Stimulated activated naive B cell treated with anti-CD40 and anti-IgM and Interleukin-4, amounts not matched to agents 10 μg/mL and 1 μg/mL and 100 μg/mL, for 72 hours (primary cell): ENCODE measurements at places on chromosomes 16 and 17.

- peaks cover 25% of the 10 kb centered on the region for H3K4me1 ChIP-seq
- peaks cover 12% of the 10 kb centered on the region for H3K36me3 ChIP-seq
- no peaks in the 10 kb centered on the region for H3K27me3 ChIP-seq
- H3K4me3 ChIP-seq = no peak overlapping the region
- no peak for DNase-seq
Measured at GRCh38 chr16:14125000-14125681, 54.0 kb downstream of the MRTFB start.

DNA sequence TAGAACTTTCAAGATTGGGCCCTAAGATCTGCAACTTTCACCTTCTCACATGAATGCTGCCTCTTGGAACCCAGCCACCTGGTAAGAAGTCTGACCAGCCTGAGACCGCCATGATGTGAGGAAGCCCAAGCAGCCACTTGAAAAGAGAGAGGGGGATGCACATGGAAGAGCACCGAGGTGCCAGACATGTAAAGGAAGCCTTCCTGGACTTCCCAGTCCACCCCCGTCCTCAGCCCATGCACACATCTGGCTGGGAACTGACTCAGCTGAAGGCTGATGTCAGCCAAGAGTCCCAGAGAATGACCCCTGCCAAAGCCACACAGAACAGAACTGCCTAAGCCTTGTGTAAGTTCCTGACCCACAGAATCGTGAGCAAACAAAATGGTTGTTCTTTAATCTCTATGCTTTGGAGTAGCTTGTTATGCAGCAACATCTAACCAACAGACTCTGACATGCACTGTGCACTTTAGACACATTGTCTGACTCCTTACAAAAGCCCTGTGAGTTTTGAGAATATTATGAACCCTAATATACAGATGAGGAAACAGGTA, 86.7 kb downstream of the RMI2 start:
- no peak overlapping the region for H3K4me3 ChIP-seq
- no peak for DNase-seq
- peaks cover 4% of the 10 kb centered on the region for H3K36me3 ChIP-seq
- H3K4me1 ChIP-seq = no peaks in the 10 kb centered on the region
- no peaks in the 10 kb centered on the region for H3K27me3 ChIP-seq

GRCh38 chr16:3983081-3983520, 102.6 kb upstream of the CREBBP start:
- DNase-seq = peak; percentile 23
- H3K27ac ChIP-seq = peak overlapping the region; percentile 63
- H3K4me3 ChIP-seq = peak overlapping the region; percentile 38
- H3K27me3 ChIP-seq = peaks cover 8% of the 10 kb centered on the region
- H3K4me1 ChIP-seq = peaks cover 9% of the 10 kb centered on the region

- H3K27me3 ChIP-seq = no peaks in the 10 kb centered on the region
- no peak overlapping the region for H3K4me3 ChIP-seq
- H3K27ac ChIP-seq = no peak overlapping the region
- H3K36me3 ChIP-seq = peaks cover 56% of the 10 kb centered on the region
Measured at GRCh38 chr17:76090517-76091129, 11.6 kb downstream of the ZACN start.

GRCh38 chr17:36690190-36690589, 88.8 kb downstream of the MRM1 start:
- H3K4me3 ChIP-seq = no peak overlapping the region
- peaks cover 3% of the 10 kb centered on the region for H3K4me1 ChIP-seq
- H3K27me3 ChIP-seq = peaks cover 20% of the 10 kb centered on the region
- no peak for DNase-seq
- no peak overlapping the region for H3K27ac ChIP-seq
- H3K36me3 ChIP-seq = no peaks in the 10 kb centered on the region

DNA sequence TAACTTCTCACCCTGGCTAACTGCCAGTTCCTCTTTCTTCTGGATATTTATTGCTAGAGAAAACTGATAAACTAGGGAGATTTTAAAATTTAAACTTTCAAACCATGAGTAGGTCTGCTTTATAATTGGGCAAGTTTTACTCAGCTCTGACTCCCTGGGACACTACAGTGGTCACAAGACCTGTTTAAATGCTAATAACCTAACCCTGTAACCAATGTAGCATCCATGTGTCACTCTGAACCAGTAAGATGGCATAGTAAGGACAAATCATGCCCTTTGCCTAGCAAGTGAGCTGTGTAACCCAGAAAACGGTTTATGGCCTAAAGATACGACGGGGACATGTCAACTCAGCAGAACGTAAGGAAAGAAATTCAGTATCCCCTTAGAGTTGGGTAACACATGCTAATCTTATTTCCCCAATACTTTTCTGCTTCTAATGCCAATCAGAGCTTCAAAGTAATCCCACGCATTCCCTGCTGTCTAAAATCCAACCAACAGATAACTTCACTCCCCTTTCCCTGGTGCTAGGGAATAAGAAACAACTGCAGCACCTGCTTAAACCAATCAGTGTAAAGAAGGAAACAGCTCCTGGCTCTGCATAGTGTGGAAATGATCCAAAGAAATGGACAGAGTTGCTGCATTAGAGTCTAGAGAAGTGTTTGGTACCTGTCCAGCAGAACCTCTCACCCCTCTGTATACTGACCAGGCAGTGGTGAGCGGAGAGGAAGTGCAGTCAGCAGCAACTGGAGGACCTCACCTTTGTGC, 85.7 kb downstream of the NCOR1 start:
- DNase-seq = no peak
- H3K36me3 ChIP-seq = peaks cover 47% of the 10 kb centered on the region
- no peaks in the 10 kb centered on the region for H3K4me1 ChIP-seq

GRCh38 chr16:75296606-75297005, 45.2 kb upstream of the BCAR1 start:
- H3K36me3 ChIP-seq = peaks cover 81% of the 10 kb centered on the region
- H3K4me1 ChIP-seq = no peaks in the 10 kb centered on the region
- no peak overlapping the region for H3K4me3 ChIP-seq
- peaks cover 13% of the 10 kb centered on the region for H3K27me3 ChIP-seq
- DNase-seq = no peak

DNA sequence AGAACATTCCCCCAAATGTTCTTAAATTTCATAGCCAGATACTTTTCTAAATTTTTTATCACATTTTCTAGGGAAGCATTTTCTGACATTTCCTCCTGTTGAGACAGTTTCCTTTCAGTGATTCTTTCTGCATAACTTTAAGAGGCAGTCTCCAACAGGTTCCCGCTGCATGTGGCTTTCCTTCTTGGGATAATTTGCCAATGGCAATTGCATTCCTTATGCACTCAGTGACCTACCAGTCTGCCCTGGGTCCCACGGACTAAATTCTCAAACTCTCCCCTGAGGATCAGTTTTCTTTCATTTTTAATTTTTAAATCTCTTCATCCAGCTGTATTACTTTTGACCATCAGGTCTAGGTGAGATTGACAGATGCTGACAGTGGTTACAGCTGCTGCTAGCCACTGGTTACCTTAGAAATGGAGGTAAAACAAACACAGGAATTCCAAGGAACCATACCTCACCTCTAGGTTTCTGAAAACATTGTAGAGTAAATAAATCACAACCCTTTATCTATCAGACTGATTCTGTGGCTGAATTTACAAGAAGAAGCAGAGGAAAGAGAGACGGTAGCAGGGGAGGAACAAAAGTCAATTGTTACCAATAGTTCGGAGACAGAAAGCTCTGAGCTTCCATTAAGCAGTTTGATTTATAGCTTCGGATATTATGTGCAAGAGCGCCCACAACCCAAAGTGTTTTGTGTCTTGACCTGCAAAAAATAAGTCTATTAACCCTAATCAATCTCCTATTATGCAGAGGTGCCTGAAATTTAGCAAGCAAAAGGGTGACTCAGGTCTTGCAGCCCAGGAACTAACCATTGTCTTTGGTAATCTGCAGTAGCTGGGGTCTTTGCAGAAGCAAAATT, 216.0 kb downstream of the PMP22 start:
- DNase-seq = no peak
- H3K27me3 ChIP-seq = peaks cover 34% of the 10 kb centered on the region
- no peak overlapping the region for H3K4me3 ChIP-seq
- H3K27ac ChIP-seq = no peak overlapping the region
- H3K36me3 ChIP-seq = no peaks in the 10 kb centered on the region

GRCh38 chr17:78641243-78641642, 64.0 kb upstream of the DNAH17 start:
- H3K27me3 ChIP-seq = peaks cover 6% of the 10 kb centered on the region
- H3K4me1 ChIP-seq = peaks cover 14% of the 10 kb centered on the region
- H3K36me3 ChIP-seq = peaks cover 7% of the 10 kb centered on the region
- no peak for DNase-seq
- no peak overlapping the region for H3K4me3 ChIP-seq

DNA sequence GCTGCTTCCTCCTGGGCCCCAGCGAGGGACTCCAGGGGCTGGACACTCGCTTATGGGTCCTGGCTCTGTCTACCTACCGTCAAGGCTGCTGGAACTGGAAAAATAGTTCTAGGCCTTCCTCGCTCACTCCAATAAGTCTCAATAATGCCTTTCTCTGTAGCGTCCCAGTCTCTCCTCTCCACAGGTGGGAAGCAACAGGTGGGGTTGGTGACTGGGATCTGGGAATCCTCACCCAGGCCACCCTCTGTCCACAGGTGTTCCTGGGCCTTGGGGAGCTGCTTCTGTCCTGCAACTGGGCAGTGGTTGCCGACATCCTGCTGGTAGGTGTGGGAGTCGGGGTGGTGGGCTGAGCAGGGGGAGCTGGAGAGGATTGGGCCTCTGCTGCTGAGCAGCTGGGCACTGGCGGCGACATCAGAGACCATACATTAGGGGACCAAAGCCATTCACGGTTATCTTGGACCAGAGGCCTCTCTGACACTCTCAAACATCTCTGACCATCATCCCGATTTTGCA, 20.3 kb upstream of the SPNS2 start:
- peaks cover 2% of the 10 kb centered on the region for H3K36me3 ChIP-seq
- H3K4me3 ChIP-seq = no peak overlapping the region
- H3K4me1 ChIP-seq = peaks cover 10% of the 10 kb centered on the region
- no peak overlapping the region for H3K27ac ChIP-seq
- peaks cover 8% of the 10 kb centered on the region for H3K27me3 ChIP-seq

DNA sequence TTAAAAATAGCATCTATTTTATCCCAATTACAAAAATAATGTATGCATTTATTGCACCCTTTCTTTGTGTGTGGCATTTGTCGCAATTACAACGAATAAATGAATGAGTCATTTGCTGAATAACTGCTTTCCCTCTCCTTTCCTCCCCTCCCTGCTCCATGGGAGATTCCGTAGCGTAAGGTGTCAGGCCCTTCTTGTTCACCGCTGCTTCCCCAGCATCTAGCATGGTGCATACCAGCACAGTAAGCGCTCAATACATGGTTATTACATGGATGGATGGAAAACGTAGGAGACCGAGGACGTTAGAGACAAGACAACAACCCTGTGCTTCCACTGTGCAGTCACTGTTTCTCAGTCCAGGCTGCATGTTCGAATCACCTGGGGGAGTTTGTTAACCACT, 336.0 kb upstream of the EEF2KMT start:
- H3K36me3 ChIP-seq = no peaks in the 10 kb centered on the region
- DNase-seq = no peak
- H3K4me3 ChIP-seq = no peak overlapping the region
- H3K4me1 ChIP-seq = no peaks in the 10 kb centered on the region

DNA sequence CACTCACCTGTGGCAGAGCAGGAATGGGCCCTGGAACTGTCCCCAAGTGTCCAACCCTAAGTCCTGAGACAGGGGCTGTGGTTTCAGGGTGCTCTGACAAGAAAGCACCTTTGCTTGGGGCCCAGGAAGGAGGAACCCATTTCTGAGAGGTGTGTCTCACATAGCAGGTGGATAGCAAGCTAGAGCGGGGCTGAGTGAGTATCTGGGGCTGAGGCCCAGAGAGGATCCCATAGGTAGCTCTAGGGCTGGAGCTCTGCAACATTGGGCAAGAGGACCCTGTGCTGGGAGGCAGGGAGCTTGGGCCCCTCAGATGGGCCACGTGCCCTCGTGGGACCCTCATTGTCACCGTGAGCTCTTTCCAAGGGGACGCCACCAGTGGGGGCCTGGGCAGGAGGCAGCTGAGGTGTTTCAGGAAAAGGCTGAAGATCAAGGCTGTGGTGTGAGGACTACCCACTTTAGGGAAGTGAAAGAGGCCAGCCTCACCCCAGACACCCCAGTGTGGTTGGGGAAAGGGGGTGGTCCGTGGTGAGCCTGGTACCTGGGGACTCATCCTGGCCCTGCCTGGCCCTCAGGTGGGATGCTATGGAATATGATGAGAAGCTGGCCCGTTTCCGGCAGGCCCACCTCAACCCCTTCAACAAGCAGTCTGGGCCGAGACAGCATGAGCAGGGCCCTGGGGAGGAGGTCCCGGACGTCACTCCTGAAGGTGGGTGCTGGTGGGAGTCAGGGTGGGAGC, 5.3 kb downstream of the DEF8 start:
- DNase-seq = peak; percentile 57
- peak overlapping the region; percentile 69 for H3K27ac ChIP-seq
- peak overlapping the region; percentile 45 for H3K4me3 ChIP-seq
- H3K4me1 ChIP-seq = peaks cover 87% of the 10 kb centered on the region
- peaks cover 30% of the 10 kb centered on the region for H3K36me3 ChIP-seq

GRCh38 chr16:62967163-62967562, 930.9 kb upstream of the CDH8 start:
- no peaks in the 10 kb centered on the region for H3K4me1 ChIP-seq
- no peaks in the 10 kb centered on the region for H3K27me3 ChIP-seq

GRCh38 chr16:68267612-68268405, 3.5 kb downstream of the SLC7A6 start:
- peak overlapping the region; percentile 76 for H3K27ac ChIP-seq
- no peak for DNase-seq
- no peak overlapping the region for H3K4me3 ChIP-seq
- H3K27me3 ChIP-seq = no peaks in the 10 kb centered on the region

GRCh38 chr17:6126768-6127167, 56.6 kb downstream of the WSCD1 start:
- no peaks in the 10 kb centered on the region for H3K36me3 ChIP-seq
- peaks cover 8% of the 10 kb centered on the region for H3K27me3 ChIP-seq
- no peak overlapping the region for H3K27ac ChIP-seq
- H3K4me1 ChIP-seq = peaks cover 1% of the 10 kb centered on the region

GRCh38 chr17:55814377-55814776, 63.5 kb downstream of the PCTP start:
- H3K36me3 ChIP-seq = no peaks in the 10 kb centered on the region

- H3K36me3 ChIP-seq = peaks cover 1% of the 10 kb centered on the region
- H3K27me3 ChIP-seq = peaks cover 49% of the 10 kb centered on the region
- H3K4me3 ChIP-seq = no peak overlapping the region
- H3K4me1 ChIP-seq = peaks cover 3% of the 10 kb centered on the region
- H3K27ac ChIP-seq = no peak overlapping the region
Measured at GRCh38 chr17:61444075-61444474, 8.1 kb upstream of the TBX4 start.

DNA sequence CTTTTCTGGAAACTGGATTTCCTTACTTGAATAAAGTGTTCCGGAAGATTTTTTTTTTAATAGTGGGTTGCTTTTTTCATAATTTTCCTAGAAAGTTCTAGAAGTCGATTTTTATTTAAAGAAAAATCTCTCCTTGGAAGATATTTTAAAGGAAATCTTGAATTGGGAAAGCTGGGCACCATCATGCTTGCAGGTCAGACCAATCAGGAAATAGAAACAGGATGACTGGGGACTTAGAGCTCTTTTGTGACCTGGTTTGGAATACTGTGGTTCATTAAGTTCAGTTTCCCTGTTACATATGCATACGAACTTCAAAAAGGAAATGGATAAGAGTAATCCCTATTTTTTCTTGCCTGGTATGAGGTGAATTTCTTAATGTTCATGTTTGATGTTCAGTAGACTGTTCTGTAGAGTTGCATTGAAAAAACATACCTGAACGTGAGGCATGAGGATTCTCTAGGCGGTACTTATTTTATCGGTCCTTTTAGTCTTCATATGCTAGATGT, 1.2 kb downstream of the NFATC3 start:
- H3K4me1 ChIP-seq = peaks cover 71% of the 10 kb centered on the region
- no peak for DNase-seq
- peaks cover under 1% of the 10 kb centered on the region for H3K36me3 ChIP-seq

GRCh38 chr16:84119368-84119767, 2.6 kb upstream of the MBTPS1 start:
- no peak overlapping the region for H3K4me3 ChIP-seq
- DNase-seq = no peak
- H3K27ac ChIP-seq = no peak overlapping the region
